Effector memory CD8-positive, alpha-beta T cell (primary cell): ENCODE measurements at places on chromosomes 1 and 21.

- DNase-seq: no peak
Observed at GRCh38 chr1:166273618-166274017, 106.8 kb upstream of the FAM78B start.

DNA sequence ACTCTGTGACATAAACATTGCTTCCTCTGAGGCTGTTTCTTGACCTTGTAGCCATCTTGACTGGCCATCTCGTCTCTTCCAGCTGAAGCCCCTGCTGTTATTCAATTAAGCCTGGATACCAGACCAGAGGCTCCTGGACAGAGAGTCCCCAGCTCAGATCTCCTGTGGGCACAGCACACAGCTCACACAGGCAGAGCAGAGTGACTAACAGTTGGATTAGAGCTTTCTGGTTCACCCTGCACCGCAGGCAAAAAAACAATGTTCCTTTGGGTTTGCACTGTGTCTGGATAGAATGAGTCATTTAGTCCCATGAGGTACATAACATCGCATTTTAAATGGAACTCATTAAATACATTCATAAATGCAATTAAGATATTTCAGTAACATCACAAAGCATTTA is 33.4 kb upstream of the USH2A start:
- DNase-seq: no peak

DNA sequence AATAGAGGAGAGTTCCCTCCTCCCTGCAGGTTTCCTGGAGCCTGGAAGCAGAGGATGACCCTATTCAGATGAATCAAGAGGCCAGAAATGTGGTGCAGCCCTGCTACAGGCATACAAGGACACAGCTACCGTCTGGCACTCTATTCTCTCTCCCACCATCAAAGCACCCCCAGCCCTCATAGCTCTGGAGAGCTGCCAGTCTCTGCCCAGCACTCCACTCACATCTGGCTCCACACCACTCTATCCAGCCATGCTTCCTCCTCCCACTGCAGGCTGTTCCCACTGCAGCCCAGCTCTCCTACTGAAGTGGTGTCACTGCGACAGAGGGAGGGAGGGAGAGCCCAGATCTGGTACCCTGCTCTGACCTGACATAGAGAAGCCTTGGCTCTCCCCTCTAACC is 18.4 kb downstream of the SYT2 start:
- no peak for DNase-seq

- no peak for DNase-seq
Observed at GRCh38 chr1:211876851-211877590, 46.5 kb upstream of the LPGAT1 start.

DNA sequence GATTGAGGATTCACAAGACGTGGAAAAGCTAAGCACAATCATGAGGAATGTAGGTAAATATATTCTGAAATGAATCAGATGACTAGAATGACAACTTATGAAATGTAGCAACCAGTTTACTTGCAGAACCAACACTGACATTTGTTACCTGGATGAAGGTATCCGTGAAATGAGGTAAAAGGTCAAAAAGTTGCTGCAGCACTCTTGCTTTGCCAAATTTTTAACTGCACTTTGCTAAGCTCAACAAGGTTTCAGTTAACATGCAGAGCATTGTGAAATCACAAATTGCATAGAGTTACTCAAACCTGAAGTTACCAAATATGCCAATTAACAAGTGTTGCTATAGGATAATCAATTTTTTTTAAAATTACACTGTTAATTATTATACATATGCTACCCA is 1280.1 kb downstream of the KCNT2 start:
- no peak for DNase-seq

GRCh38 chr1:31135973-31136600 is 70.6 kb upstream of the PUM1 start:
- DNase-seq: no peak

DNA sequence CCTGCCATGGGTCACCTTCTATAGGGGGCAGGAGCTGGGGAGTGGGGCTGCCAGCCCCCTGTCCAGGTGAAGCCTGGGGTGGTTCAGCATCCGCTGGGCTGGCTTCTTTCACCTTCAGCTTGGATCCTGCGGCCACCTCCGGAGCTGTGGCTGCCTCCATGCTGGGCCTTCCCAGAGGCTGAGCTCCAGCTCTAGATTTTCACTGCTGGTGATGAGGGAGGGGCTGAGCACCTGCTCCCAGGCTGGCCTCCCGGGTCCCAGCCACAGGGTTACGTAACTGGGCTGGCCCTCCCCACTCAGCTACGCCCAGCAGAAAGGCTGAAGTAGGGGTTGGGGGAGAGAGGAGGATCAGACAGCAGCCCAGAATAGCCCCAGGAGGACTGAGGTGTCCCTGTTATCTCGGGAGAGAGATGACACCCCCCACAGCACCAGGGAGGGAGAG is at the start of gene MYBPHL:
Gene MYBPHL, minus strand, starts transcription at position 180 of the 442 bp plus-strand sequence. Its CDS starts 20 bp downstream, at position 160.
- DNase-seq: no peak

DNA sequence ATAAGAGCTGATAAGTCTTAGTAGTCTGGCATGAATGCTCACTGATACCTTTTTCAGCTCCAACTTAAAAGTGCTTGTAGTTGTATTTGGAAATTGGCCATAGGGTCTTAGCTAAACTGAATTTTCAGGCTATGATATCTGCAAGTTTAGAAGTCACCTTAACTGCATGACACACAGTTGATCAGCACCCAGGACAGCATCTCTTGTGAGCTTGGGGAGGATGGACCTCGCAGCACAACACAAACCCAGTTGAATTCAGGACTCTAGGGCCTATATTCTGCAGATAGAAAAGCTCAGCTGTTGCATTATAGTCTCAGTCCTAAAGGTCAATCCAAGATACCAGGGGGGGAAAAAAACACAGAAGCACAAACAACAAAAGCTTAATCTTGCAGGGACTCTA is 394.3 kb downstream of the KCNH1 start:
- DNase-seq: no peak

GRCh38 chr1:198903203-198903602 is 264.4 kb downstream of the PTPRC start:
- DNase-seq: no peak

DNA sequence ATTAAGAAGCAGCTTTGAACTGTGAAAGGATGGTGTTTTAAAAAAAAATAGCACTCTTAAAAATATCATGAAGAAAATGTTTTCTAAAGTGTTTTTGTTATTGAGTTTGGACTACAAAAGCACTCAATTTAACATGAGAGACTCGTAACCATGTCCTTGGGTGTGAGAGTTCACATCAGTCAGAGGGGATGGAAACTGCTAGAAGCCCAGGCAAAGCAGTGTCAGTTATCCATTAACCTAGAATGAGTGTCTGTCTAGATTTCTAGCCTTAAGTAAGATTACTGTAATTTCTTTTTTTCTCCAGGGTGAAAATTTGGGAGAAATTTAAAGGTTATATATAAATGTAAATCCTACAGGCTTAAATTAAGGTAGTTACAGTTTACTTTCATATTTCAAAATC is 31.7 kb downstream of the SLC5A9 start:
- DNase-seq: no peak

- no peak for DNase-seq
Observed at GRCh38 chr1:231171623-231172197, 9.9 kb downstream of the TRIM67 start.

DNA sequence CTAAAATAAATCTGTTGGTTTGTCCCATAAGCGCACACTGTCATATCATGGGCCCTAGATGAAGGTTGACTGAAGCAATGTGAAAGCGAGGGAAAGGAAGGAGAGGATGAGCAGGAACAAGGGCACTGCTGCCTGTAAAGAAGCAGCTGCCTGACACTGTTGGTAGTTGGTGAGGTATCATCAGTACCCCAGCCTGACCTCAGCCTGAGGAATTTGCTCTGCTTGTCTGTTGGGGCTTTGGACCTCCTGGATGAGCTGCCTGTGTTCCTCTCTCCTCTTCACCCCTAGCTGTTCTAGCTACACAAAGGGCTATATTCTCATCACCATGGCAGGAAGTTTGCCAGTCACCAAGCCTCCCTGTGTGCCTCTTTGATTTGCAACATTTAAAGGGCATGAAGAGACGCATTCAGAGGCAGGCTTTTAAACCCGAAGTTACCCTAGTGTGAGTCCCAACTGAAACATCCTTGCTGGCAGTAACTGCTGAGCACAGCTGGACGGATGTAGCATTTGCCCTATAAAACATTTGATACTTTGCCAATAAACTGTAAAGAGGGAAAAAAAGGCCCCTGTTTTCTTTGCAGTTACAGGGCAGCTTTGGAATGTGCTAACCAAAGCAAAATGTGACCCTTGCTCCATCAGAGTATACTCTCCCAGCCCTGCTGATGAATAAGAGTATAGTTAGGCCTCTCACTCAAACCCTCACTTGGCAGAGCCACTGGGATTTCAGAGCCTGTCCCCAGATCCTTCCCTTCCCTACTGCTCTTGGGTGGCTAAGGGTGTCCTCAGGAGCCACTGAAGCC is 22.2 kb upstream of the SPATA6 start:
- DNase-seq: no peak

DNA sequence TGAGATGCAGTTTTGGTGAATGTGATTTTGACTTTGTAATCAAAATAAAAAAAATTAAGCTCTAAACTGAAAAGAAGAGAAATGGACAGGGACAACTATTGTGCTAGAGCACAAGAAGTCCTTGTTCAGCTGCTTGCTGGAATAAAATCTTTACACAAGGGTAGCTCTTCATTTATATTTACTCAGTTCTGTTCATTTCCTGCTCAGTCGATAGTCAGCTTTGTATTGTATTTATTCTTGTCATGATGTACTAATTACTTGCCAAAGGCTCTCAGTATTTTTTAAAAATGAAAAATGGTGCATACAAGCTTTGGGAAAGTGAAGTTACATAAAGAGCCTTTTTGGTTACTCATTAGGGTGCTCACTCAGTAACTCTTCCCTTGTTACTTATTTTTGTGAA is 17.8 kb downstream of the F5 start:
- DNase-seq: no peak

DNA sequence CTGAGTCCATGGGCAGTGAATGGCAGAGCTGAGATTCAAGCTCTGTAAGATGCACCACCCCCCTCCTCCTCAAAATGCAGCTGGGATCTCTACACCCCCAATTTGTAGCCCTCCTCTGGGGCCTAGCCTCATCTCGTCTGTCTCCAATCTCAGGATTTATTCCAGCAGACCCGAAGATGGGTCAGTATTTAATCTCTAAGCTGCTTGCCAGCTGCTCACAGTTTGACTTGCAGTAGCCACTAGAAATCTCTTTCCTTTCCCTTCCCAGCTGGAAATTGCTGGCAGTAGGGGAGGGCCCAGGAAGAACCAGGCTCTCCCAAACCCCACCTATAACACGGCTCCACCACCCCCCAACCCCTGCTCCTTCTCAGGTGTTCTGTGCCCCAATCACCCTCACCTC is 1.5 kb downstream of the LACTBL1 start:
- DNase-seq: no peak

DNA sequence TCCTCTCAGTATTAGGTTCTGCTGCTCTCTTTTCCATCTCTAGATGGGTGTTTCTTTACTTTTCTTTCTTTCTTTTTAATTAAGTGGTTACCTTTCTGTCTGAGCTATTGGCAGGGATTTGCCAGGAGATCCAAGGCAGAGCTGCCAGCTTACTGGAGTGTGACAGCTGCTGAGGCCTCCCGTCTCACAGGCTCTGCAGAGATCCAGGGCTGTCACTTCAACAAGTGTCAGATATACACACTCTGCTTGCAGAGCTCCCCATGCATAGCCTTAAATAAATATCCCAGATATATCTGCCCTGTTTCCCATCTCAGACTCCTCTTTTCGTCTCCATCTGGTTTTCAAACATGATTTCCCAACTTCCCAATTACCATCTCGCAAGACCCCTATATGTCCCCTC is 124.3 kb downstream of the NOS1AP start:
- no peak for DNase-seq

DNA sequence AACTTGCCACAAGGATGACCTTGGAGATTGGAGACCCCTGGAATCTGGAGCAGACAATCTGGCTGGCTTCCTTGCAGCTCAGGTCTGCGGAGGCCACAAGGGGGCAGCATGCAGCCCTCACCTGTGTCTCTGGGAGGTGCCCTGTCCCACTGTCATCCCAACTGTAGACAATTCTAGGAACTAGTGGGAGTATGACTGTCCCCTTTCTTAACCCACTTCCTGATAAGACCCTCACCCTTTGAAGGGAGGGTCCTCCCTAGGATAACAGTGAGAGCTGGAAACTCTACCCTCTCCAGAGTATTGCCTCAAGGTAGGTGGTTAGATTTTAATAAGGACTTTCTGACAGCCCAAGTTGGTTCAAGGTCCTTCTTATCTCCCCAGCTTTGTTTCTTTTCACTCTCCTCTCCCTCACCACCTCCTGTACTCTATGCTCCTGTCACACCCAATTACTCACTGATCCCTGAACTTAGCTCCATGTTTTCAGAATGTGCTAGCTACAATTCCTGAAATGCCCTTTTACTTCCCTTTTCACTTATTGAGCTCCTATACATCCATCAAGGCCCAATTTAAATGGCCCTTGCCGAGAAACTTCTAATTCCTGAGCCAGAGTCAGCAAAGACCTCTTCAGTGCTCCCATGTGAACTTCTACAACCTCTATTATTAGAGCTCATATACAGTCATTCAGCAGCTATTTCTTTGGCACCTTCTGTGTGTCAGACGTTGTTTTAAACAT is 9.2 kb upstream of the KCNQ4 start:
- peak; percentile 53 for DNase-seq

- no peak for DNase-seq
Observed at GRCh38 chr1:81305997-81306452, 494.7 kb upstream of the ADGRL2 start.

DNA sequence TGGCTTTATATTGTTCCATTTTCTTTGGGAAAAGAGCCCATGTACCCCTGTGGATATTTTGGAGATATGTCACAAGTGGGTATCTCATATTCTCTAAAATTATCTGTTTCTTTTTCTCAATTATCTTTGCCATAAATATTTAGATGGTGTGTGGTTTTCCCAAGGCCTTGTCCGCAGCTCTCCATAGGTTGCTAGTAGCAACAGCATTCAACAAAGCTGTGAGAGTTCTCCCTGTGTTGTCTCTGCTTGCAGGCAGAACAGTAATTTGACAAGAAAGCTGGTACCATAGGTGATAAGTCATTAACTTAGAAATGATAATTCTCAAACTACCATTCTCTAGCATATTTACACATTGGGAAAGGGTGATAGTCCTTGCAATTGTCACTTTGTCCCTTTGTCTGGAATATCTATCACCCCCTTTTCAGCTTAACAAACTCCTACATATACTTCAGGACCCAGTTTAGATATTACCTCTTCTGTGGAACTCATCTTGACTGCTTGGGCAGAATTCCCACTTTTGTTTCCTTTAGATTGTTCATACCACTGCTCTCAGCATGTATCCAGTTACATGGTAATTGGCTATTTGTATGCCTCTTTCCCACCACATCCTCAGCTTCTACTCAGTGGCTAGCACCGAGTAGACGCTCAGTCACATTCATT is 8.9 kb downstream of the CD101 start:
- no peak for DNase-seq

- no peak for DNase-seq
Observed at GRCh38 chr1:179107706-179108629, 26.1 kb downstream of the TOR3A start.
